ENCODE measurements at places on chromosomes 3 and 15.

DNA sequence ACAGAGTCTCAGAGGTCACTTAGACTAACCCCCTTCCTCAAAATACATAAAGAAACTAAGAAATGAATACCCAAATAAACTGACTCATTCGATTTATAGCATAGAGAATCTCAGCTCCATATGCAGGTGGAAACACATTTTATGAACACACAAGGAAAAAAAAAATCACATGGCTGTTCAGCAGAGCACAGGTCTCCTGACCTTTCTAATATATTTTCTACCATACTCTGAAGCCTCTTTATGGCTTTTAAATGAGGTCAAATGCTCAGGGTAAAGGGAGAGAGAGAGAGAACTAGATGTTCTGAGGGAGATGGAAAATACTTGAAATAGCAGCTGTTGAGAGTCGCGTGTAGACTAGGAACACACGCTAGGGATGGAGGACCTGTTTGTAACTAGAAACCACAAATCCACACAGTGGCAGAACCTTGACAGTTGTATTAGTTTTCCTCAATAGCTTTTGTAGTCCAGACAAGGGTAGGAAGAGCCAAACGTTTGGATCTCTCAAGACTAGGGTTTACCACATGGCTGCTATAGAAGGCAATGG is 165.3 kb downstream of the FMN1 start:
- DNase-seq: no peak

GRCh38 chr15:85401108-85401774 is 20.8 kb downstream of the AKAP13 start:
- DNase-seq: no peak

DNA sequence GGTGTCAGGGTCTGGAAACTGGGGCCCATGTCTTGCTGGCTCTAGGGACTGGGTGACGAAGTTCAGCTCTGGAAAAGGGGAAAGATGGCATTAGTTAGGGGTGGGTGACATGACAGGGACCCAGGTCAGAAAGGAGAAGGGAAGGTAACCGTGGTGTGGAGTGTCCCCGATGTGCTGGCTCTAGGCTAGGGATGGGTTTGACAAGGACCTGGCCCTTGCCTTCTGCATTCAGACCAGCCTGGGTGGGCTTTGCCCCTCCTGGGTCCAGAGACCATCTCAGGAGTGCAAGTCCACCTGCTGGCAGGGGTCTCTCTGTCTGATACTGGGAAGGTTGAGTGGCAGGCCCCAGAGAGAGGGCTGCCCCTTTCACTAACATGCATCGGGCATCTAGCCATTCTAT is 28.7 kb upstream of the ATP2B2 start:
- no peak for DNase-seq

- no peak for DNase-seq
Observed at GRCh38 chr3:46609944-46610722, 2.2 kb upstream of the FAM240A start.

DNA sequence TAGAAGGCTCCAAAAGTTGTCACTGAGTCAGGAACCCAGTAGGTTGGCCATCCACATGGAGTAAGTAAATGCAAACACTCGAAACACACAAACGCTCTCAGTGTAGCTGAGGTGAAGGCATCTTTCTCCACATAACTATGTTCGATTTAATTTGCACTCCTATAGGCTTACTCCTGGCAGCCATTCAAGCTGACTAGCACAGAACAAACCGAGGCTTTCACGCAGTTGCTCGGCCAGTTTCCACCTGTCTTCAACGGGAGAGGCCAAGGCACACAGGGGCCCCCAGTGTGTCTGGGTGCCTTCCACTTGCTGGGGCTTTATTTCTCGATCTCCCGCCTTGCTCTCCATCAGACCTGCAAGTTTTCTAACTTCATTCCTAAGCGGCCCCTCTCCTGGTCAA is 18.9 kb downstream of the RGMA start:
- DNase-seq: no peak

GRCh38 chr15:51621936-51622603 is 501 bp downstream of the DMXL2 start:
- DNase-seq: peak; percentile 79

GRCh38 chr3:64048631-64049061 is 25.4 kb upstream of the PSMD6 start:
- DNase-seq: peak; percentile 1

DNA sequence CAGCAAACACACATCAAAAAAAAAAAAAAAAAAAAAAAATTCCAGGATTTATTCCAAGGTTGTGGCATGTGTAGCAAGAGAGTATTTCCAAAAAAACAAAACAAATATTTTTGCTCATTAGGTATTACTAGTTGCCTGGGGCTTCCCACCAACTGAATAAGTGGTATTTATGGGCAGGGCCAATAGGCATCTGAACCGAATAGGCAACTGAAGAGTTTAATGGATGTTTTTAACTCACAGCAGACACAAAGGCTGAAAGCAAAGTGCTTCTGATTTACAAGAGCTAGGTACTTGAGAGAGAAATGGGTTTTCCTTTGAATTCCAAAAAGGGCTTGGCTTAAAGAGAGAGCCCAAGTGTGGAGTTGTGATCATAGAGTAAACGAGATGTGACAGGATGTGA is 21.4 kb downstream of the EIF4E3 start:
- DNase-seq: no peak

DNA sequence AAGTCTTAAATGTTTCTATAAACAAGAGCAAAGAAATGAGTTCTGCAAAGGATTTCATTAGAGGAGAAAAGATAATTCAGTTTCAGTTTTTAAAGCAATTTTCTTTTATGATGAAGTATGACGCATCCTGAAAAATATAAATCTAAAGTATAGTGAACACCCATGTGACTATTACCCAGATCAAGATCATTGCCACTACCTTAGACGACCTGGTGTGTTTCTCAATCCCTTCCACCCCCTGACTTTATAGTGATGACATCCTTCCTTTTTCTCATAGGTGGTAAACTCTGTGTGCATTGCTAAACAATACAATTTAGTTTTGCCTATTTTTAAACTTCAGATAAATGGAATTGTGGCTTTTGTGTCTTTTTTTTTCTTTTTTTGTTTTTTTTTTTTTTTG is 8.4 kb downstream of the STT3B start:
- peak; percentile 53 for DNase-seq

DNA sequence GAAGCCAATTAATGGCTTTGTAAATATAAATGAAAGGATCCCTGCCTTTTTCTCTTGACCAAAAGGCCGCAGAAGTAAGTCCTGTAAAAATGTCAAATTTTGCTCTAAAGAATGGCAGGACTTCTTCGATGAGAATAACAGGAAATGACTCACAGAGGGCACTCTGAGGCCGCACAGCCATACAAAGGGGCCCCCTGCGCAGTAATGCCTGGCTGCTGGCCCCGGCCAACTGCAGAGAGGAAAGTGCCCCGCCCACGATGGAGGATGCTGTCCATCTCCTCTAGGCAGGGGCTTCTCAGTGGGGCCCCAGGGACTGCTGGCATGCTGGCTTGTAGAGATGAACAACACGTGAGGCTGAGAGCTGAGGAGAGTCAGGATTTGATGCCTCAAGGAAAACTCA is 18.1 kb upstream of the SCN10A start:
- DNase-seq: peak; percentile 92

DNA sequence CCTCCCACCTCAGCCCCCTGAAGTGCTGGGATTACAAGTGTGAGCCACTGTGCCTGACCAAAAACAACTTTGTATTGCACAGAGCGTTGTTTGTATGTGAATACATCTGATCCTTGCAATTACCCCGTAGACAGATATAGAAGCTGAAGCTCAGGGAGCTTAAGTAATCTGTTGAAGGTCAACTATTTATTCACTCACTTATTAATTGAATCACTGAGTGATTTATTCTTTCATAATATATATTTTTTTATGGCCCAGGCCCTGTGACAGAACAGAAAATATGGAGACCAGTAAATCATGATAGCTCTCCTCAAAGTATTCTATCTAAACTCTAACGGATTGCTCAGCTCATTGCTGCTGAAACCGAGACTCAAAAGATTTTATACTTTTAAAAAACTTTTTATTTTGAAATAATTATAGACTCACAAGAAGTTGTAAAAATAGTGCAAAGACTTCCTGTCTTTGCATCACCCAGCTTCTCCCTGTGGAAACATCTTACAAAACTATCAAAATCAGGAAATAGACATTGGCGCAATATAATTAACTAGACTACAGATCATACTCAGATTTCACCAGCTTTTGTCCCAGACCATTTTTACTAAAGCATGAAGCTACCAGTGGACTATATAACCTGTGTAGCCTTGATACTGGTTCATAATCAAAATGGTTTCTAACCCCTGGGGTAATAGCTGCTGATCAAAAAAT is 466.1 kb downstream of the PDCD6IP start:
- DNase-seq: no peak

DNA sequence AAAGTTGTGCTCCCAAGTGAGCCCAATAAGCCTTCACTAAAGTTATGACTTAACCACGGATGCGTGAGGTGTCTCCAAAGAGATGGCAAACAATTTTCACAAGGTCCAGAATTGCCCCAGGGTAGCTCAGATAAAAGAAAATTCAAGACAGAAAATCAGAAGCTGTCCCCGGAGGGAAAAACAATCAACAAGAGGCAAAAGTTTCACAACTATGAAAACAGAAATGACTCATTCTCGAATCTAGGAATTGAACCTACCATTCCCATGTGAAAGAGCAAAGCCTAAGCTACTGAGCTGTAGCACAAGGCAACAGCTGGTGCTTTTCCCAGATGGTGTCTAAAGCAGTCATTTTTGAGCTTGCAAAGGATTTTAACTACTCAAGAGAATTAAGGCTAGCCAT is 33.5 kb upstream of the MKRN3 start:
- DNase-seq: peak; percentile 9

- DNase-seq: no peak
Observed at GRCh38 chr15:73950479-73950830, 24.2 kb downstream of the LOXL1 start.
